ENCODE measurements at places on chromosomes 11 and 22.

GRCh38 chr11:65866509-65867283 lies 5.9 kb downstream of the EFEMP2 start:
- DNase-seq, result no peak

DNA sequence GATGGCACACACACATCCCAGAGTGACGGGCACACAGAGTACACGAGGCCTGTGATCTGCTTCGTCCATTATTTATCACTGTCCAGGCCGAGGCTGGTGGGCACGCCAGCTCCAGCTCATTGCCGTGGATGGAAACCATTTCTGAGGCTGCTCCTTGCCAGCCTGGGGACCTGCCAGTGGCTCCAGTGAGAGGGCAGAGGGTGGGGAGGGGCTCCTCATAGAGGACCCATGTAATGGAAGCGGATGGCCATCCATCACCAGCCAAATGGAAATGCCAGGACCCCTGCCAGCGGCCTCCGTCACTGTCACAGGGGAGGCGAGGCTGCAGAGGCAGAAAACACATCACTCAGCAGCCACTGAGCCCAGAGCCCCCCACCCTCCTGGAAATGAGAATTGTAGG lies 35.7 kb downstream of the TP53I11 start:
- DNase-seq, result no peak

GRCh38 chr22:37710675-37711074 lies 13.8 kb downstream of the TRIOBP start:
- no peak for DNase-seq

- DNase-seq, result no peak
Observed at GRCh38 chr11:46947399-46948077, 11.0 kb downstream of the CSTPP1 start.

- no peak for DNase-seq
Observed at GRCh38 chr11:78727816-78728215, 153.2 kb upstream of the NARS2 start.

DNA sequence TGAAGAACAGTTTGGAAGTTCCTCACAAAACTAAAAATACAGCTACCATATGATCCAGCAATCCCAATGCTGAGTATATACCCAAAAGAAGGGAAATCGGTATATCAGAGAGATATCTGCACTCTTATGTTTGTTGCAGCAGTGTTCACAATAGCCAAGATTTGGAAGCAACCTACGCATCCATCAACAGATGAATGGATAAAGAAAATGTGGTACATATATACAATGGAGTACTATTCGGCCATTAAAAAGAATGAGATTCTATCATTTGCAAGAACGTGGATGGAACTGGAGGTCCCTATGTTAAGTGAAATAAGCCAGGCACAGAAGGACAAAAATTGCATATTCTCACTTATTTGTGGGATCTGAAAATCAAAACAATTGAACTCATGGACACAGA lies 46.5 kb downstream of the XRRA1 start:
- DNase-seq, result no peak

- no peak for DNase-seq
Observed at GRCh38 chr22:33357981-33358399, 299.8 kb upstream of the SYN3 start.

GRCh38 chr22:36443198-36443770 lies 38.2 kb downstream of the TXN2 start:
- no peak for DNase-seq

- no peak for DNase-seq
Observed at GRCh38 chr22:44383064-44383575, 70.4 kb upstream of the SHISAL1 start.

DNA sequence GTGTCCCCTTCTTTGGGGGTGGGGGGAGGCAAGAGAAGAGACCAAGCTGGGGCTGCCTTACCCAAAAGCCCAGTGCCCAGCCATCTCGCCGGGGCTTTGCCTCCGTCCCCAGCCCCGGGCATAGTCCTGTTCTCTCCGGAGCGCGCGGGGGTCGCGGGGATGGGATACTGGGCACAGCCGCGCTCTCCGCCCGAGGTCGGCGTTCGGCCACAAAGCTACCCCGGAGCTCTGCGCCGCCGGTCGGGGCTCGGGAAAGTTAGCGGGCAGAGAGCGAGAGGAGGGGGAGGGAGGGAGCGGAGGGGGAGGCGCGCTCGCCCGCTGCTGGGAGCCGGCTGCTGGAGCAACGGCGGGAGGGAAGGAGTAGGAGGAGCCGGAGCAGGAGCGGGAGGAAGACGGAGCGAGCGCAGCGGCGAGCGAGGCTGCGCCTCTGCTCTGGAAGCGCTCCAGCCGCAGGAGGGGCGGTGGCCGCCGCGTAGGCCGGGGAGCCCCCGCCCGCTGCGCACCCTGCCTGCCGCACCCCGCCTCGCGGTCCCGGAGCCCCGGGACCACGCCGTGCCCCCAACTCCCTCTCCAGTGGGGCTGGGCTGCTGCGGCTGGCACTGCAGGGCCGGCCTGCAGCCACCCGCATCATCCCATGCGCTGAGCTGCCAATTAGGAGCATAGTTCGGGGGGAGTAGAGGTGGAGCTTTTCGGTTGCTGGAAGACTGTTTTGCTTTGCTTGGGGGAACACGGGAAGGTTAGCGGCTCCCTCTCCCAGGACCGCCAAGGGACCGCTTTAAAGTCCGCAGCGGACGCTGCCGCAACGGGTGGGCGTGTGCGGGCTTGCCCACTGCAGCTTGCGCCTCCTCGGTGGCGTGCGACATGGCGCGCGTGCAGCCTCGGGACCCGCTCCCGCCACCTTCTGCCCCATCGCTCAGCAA lies at the start of gene SCN4B:
TSS of gene SCN4B (minus strand) at position 272 of the 920 bp plus-strand sequence. CDS start at position 122, 150 bp downstream.
- DNase-seq, result no peak

GRCh38 chr11:117792992-117793391 lies 4.0 kb downstream of the DSCAML1 start:
- no peak for DNase-seq

- no peak for DNase-seq
Observed at GRCh38 chr11:119229741-119230140, 23.6 kb downstream of the CBL start.

DNA sequence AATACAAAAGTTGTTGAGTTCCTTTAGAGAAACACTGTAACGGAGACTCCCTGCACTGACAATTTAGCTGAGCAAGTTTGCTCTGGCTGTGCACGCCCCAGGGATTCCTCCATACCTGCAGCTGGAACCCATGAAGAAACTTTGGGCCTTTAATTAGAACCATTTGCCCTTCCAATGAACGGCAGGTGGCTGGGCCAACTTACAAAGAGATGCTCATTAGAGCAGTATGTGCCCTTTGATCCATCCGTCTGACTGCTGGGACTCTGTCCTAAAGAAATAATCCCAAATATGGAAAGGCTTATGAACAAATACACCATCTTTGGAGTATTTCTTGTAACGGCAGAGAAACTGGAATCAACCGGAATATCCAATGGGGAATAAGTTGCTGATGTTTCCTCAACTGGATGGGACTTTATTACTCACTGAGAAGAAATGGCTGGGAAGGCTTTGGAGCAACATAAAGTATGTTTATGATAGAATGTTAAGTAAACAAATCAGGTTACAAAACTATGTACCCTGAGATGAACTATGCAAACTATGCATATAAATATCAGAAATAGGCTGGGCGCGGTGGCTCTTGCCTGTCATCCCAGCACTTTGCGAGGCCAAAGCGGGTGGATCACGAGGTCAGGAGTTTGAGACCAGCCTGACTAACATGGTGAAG lies 24.4 kb upstream of the FBLN1 start:
- DNase-seq, result no peak

DNA sequence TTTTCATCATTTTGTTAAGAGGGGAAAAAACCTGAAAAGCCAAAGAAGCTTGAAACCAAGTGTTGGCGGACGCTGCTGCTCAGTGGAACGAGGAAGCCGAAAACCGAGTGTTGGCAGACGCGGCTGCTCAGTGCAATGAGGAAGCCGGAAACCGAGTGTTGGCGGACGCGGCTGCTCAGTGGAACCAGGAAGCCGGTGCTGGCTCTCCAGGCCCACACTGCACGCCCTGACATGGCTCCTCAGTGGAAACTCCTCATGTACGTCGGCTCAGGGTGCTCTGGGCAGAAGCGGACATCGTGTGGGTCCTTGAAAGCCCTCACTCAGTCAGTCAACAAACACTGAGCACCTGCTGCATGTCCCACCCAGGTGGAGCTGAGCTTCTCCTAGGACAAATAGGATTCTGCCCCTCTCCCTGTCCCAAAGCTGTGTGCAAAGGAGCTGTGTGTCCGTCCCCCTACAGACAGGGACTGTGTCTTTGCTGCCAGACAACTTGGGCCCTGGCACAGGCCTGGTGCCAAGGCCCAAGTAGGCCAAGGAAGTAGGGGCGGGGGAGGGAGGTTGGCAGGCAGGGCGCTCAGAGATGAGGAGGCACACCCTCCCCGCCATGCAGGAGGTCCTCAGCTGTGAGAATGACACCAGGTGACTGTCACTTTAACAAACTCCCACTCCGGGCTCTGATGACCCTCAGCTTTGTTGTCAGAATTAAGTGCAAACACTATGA lies 37.3 kb downstream of the PHF21B start:
- no peak for DNase-seq

DNA sequence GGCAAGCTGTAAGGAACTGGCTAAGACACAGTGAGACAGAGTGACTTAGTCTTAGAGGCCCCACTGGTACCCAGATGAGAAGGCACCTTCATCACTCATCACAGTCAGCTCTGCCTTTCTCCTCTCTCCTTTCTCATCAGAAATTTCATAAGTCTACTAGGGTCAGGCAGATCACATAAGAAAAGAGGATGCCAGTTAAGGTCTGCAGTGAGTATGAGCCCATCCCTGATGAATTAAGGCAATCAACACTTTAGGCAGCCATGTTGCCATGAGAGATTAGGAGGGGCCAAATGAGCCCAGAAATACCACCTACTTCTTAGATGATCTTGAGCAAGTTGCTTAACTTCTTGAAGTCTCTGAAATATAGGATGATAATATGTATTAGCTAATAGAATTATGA lies 11.9 kb upstream of the HBE1 start:
- no peak for DNase-seq

DNA sequence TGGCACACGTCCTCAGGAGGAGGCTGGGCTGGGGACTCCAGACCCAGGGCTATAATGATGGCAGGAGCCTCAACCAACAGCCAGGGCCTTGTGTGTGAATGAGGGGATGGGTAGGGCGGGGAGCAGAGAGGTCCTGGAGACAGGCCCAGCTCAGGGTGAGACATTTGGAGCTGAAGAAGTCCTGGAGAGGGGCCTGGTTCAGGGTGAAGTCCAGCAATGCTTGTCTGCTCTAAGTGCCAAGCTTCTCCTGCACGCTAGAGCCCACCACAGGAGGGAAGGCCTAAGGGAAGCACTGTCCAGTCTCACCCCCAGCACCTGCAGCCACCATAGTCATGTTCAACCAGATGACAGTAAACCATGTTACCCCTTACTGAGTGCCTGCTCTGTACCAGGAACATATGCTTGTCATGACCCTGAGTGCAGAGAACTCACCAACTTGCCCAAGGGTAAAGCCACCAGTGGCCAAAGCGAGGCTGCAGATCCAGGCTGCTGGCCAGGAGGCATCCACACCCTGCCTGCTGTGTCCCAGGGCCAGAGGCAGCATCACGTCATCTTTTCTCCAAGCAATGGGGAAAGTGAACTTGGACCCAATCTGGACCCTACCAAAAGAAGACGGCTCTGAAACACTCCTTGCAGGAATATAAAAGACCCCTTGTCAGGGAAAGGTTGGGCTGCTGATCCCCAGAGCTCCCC lies 24.0 kb downstream of the LMO1 start:
- DNase-seq, result no peak

GRCh38 chr11:100232006-100232405 lies 455.1 kb upstream of the ARHGAP42 start:
- DNase-seq, result no peak

- no peak for DNase-seq
Observed at GRCh38 chr11:3218483-3219280, at the start of gene MRGPRG. Gene MRGPRG (minus strand): TSS chr11:3218813. CDS start chr11:3218813, 0 bp downstream.

DNA sequence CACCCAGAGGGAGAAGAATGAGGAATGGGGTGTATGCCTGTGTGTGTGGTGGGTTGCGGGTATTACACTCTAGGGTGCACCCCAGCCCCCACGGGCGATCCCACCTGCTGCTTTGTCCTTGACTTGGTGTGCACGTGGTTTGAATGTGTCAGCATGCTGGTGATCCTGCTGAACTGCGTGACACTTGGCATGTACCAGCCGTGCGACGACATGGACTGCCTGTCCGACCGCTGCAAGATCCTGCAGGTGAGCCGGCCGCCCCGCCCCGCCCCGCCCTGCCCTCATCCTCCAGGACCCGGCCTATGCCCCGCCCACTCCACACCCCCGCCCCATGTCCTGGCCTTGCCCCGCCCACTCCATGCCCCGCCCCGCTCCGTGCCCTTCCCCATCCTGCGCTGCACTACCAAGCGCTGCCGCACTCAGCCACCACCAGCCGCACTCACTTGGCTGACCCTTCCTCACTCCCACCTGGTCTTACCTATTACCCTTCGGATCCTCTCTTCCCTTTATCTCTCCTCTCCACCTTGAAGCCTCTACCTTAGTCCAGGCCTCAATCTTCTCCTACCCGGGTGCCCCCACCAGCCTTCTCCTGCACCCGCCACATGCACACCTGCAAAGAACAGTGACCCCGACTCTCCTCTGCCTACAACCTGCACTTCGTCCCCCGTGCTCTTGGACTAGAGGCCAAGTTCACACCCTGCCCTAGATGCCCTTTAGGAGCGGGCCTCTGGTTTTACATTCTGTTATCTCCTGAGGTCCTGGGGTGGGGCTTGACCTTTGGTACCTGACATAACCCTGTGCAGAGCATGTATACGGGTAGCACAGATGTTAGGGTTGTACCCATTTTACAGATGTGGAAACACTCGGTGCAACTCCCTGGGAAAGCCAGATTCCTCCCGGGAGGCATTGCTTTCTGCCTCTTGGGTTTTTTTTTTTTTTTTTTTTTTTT lies 27.7 kb downstream of the CACNA1I start:
- no peak for DNase-seq

DNA sequence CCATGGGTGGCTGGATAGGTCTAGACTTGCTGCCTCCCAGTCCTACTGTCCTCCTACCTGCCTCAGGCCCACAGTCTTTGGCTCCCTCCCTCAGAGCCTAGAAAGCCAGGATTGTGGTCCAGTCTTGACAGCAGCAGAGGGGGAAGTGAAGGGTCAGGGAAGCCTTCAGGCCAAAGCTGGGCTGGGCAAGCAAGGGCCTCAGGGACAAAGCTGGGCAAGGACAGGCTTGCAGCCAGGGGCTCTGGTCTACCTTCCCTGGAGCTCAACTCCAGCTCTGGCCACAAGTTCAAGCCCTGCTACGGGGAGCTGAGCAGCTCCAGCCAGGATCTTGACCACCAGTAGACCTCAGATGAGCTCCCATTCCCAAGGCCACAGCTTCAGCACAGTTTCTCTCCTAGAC lies 14.9 kb downstream of the LMO1 start:
- no peak for DNase-seq

- DNase-seq, result no peak
Observed at GRCh38 chr11:44186321-44186930, 90.9 kb downstream of the EXT2 start.

Data from cerebellar nuclear complex (tissue), 1 donor.